NCI-H460 (cell line): ENCODE measurements at places on chromosomes 11 and 22. TPM values are rescaled to one million over a fixed set of nuclear protein-coding genes. Genes with fewer than 3 reads are reported as not detected.

Gene TRIM48
- not detected in 2 replicates for total RNA-seq

Gene DCDC1
- 0.05 TPM in 1 of 2 replicates, not detected in the other for total RNA-seq

Gene KRTAP5-7
- total RNA-seq, result not detected in 2 replicates

Gene CRYBB2
- total RNA-seq, result not detected in 2 replicates

Gene LDHAL6A
- not detected in 2 replicates for total RNA-seq

Gene GNAZ
- 3.8 and 4.0 TPM in 2 replicates for total RNA-seq

Gene APOBEC3B
- 3.6 and 5.1 TPM in 2 replicates for total RNA-seq

DNA sequence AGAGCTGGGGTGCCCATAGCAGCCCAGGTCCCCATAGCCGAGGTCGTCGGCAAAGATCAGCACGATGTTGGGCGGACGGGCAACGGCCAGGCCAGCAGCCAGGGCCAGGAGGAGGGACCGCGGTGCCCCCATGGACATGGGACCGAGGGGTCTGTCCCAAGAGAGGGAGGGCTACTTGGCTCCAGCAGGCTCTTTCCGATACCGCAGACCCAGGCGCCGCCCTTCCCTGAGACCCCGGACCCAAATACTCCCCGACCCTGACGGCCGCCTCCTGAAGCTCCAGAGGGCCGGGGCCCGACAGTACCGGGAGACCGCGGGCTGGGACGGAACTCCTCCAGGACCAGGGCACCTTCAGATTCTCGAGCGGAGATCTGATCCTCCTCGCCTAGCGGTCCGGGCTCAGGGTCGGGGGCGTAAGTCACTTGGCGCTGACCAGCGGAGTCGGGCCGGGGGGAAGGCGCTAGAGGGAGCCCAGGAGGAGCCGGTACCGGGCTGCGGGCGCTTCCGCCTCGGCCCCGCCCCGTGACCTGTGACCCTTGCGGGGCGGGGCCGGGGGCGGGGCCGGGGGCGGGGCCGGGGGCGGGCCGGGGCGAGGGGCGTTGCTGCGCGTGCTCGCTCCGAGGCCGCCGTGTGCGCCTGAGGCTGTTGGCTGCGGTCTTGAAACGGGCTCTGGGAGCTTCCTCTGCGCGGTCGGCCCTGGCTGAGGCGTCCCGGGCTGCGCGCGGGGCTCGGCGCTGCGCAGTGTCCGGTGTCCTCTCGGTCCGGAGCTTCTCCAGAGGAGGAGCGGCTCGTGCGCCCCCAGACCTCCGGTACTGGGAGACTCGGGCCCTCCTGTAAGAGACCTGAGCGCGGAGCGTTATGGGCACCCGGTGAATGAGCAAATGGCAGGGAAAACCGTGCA, at the start of gene ARSA:
TSS of gene ARSA (minus strand) at position 511 of the 901 bp plus-strand sequence. CDS start at position 138, 373 bp downstream.
- peak; percentile 74 for DNase-seq

DNA sequence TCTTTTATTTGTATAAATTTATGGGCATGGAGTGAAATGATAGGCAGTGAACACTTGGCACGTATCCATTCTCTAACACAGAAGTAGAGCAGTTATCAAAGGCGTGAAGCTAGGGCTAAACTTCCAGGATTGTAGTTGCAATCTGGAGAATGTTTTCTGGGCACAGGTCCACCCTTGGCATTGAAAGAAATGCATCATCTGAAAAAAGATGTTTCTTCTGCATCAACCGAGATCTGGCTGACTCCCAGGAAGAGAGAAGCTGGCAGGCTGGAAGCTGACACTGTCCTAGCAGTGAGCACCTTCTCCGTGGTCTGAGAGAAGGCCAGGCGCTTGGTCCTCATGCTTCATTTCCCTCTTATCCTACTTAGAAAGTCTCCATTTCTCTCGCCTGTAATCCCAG, 600.0 kb downstream of the BRD1 start:
- no peak for DNase-seq

- no peak for DNase-seq
Measured at GRCh38 chr11:33320016-33320813, 63.0 kb downstream of the HIPK3 start.

DNA sequence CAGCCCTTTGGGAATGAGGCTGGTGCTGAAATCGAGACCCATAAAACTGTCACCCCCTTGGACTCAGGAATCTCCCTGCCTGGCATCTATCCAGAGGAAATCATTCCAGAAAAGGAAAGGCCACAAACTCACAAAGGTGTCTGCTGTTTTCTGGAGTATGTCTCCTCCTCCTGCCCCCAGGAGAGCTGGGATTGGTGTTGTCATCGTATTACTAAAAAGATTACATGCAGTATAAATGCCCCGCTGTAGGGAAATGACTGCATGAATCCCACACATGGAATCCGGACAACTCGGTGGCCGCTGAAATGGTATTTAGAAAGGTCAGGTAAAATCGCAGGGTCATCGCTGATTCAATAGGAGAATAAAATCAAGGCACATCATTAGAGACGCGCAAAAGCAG, 18.9 kb upstream of the RFPL3 start:
- no peak for DNase-seq

- DNase-seq, result no peak
Measured at GRCh38 chr11:1128311-1129142, 29.2 kb upstream of the MUC5AC start.

DNA sequence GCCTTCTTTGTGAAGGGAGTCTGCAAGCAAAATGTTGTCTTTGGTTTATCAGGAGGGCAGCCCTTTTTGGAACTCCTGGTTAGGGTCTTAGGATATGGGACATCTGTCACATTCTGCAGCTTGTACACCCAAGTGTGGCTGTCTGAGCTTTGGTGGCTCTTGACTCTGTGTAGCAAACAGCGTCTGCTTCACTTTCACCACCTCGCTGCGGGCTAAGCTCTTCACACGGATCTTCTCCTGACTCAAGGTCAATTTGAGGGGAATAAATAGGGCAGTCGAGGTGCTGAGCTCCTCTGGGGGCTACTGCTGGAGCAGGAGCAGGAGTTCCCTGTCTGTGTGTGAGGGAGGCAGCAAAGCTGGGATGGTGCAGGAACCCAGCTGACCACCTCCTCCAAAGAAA, 10.6 kb downstream of the MICAL2 start:
- no peak for DNase-seq

DNA sequence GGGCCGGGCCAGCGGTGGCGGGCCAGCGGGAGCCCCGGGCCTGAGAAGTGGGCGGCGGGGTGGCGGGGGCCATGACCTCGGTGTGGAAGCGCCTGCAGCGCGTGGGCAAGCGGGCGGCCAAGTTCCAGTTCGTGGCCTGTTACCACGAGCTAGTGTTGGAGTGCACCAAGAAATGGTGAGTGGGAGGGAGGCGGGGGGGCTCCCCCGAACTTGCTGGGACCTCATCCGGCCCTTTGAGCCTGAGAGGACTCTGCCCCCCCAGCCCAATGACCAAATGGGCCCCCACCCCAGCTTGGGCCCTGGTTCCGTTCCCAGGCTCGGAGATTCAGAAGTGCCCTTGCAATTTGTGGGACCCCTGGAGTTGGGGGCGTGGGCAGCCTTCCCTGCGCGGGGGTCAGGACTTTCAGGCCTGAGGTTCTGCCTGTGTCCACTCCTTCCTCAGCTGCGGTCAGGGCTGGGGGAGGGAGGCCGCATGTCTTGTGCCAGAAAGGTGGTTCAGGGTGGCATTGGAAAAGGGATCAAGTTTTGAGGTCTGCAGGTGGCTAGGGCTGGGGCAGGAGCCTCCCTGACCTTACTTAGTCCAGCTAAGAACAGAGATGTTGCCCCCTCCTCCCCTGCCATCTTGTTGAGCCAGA, 496 bp downstream of the EHBP1L1 start:
- no peak for DNase-seq

GRCh38 chr11:72122607-72123006, 10.1 kb upstream of the ANAPC15 start:
- DNase-seq, result no peak

DNA sequence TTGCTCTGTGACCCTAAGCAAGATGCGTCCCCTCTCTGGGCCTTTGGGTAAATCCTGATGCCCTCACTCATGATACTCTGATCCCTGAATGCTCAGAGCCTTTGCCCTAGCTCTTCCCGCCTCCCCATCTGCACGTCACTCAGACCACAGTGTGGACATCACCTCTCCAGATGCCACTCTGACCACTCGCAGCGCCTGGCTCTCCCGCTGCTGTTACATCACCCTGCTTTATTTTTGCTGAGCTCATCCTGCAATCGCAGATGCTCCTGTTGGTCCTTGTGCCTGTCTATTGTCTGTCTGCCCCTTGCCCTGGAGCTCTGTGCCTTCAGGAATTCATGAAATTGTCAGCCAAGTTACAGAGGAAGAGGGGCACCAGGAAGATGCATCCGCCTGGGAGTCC, 5.5 kb downstream of the OSM start:
- peak; percentile 88 for DNase-seq

- no peak for DNase-seq
Measured at GRCh38 chr11:75365711-75366181, 14.3 kb upstream of the ARRB1 start.

DNA sequence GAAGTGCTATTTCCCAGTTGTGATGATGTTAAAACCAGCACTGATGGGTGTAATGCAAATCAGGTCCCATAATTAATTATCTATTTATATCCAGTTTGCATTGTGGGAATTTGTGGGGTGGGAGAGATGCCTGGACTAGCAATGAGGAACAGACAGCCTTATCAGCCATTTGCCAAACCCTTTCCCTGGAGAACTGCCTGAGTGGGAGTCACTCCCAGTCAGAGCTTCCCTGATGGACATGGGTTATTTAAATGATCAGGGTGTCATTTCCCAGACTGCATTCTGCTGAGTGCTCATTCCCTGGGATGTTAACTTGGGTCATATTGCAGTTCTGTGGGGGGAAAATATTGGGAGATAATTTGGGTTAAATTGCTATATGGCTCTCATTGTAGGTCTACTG, 168.5 kb downstream of the NAV2 start:
- no peak for DNase-seq

DNA sequence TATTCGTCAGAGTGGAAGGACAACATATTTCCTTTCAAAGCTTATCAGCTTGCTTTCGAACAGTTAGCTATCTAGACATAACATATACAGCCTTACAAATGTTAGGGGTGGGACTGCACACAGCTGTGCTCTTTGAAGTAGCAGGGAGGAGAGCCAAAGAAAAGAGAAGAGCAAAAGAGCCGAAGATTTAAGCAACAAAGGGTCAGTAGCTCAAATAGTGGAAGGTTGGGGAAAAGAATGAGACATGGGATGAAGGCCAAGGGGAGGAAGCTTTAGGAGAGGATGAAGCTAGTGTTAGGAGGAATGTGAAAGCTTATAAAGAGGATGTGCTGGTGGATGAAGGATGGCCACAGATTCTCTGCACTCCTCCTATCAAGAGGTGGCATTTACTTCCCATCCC, 31.8 kb upstream of the IGSF22 start:
- DNase-seq, result no peak

GRCh38 chr22:41917903-41918791, 3.3 kb upstream of the SHISA8 start:
- DNase-seq, result peak; percentile 16

- DNase-seq, result no peak
Measured at GRCh38 chr11:3101921-3102640, 44.9 kb upstream of the CARS1 start.

DNA sequence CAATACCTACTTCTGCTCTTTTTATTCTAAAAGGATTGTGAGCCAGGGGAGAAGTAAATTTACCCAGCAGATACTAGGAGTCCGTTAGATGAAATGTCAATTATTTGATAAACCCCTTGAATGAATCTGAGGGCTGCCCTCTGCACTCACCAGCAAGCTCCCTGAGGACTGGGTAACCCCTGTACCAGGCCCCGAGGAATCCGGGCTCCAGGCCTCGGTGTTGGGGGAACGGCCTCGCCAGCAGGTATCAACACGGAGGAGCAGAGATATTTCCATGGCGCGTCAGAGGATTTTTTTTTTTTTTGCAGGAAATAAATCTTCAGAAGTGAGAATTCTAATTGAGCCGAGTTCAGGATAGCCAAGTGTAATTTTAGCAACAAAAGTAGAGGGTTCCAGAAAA, 1408.8 kb downstream of the BRD1 start:
- DNase-seq, result no peak

- no peak for DNase-seq
Measured at GRCh38 chr22:36770513-36771231, 5.2 kb downstream of the IFT27 start.

DNA sequence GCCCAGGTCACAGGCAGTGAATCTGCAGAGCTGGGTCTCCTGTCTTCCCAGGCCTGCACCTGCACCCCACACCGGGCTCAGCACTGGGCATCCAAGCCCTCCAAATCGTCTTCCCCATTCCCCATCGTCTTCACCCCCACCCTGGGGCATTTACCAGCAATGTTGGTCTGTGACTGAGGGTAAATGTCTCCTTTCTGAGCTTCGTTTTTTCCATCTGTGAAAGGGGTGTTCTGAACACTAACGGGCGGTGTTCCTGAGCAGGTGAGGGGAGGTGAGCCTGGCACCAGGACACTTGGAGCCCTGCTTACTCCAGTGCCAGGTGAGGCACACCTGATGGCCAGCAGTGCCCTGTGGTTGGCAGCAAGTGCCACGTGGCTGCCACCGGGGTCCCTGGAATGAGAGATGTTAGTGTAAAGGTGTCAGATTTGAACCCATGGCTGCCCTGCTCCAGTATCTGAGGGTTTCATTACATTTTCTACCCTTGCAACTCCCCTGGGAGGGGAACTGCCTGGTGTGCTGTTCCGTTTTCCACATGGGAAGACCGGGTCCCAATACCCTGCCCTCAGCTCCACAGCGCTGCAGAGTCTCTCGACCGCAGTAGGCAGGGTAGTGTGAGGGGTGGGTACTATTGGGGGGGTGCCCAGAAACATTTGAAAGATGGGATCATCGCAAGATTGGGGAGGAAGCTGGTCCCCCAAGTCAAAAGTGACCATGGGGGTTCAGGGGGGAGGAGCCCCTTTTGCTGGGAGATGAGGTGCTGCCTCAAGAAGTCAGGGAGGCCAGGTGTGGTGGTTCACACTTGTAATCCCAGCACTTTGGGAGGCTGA, 2.0 kb downstream of the CDC42EP1 start:
- DNase-seq, result no peak

DNA sequence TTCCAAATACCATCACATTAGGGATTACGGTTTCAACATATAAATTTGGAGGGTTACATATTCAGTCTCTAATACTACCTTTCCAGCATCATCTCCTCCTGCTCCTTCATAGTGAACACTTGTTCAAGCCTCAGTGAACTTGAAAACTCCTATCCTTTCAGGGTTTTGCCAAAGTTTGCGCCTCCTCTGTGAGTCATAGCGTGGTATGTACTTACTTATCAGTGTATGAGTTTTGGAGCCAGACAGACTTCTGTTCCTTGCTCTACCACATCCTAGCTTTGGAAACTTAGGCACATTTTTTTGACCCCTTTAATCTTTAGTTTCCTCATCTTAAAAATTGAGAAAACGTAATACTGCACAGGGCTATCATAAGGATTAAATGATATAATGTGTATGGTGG, 160.1 kb upstream of the ZC3H12C start:
- DNase-seq, result no peak

DNA sequence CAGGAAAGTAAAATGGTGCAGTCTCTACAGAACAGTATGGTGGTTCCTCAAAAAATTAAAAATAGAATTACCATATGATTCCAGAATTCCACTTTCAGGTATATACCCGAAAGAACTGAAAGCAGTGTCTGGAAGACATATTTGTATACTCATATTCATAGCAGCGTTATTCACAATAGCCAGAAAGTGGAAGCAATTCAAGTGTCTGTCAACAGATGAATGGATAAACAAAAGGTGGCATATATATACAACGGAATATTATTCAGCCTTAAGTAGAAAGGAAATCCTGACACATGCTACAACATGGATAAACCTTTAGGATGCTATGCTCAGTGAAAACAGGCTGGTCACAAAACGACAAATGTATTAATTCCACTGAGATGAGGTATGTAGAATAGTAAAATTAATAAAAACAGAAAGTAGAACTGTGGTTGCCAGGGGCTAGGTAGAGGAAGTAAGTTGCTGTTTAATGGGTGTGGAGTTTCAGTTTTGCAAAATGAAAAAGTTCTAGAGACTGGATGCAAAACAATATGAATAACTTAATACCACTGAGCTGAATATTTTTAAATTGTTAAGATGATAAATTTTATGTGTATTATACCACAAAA, 14.5 kb downstream of the SAA1 start:
- no peak for DNase-seq

- no peak for DNase-seq
Measured at GRCh38 chr22:20844055-20845037, 14.3 kb downstream of the PI4KA start.
